Activated CD4-positive, alpha-beta memory T cell treated with anti-CD3 and anti-CD28 coated beads, Interleukin-2, amount 10 ng/mL, durations not matched to agents 7 days and 5 days (primary cell): ENCODE measurements at places on chromosomes 7 and 10. TPM values are rescaled to one million over a fixed set of nuclear protein-coding genes. Genes with fewer than 3 reads are reported as not detected.

The TUBB8 gene
- not detected for total RNA-seq

The CHAT gene
- not detected for total RNA-seq

The ELFN1 gene
- total RNA-seq = not detected

The ECHDC3 gene
- total RNA-seq = not detected

The HOGA1 gene
- total RNA-seq = not detected

The RNLS gene
- total RNA-seq = 2.2 TPM

The NHLRC2 gene
- total RNA-seq = 29.9 TPM

The NYAP1 gene
- 0.05 TPM for total RNA-seq

The CDHR3 gene
- total RNA-seq = 1.2 TPM

DNA sequence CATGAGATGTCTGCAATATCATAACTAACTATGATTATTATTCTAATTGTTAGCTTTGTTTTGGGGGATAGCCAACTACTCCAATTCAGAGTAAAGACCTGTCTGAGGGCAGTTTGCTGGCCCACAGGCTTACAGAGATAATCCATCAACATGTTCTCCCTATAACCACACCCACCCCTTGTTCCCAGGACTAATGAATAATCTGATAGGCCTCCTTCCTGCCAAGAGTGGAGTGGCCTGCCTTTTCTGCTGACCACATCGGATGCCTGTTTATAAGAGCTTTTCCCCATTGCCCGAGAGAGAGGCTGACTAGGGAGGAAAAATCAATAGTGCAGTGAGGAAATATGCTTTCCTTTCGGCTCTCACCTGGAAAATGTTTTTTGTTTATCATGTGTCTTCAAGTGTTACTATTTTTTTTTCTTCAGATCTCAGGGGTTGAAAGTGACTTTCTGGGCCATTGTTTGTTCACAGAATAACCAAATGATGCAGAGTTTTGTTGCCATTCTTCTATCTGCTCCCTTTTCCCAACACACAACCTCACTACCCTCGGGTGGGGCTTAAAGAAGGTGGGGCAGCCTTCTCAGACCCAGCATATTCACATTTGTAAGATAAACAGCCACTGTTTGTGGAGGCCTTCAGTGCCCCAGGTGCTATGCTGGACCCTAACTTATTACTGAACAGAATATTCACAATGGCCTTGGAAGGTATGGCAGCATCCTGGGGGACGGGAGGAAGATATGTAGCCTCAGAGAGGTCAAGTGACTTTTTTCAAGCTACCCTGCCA lies 38.4 kb downstream of the PLPP4 start:
- no peak for DNase-seq
- no peaks in the 10 kb centered on the region for H3K4me1 ChIP-seq
- H3K36me3 ChIP-seq = no peaks in the 10 kb centered on the region
- no peak overlapping the region for H3K27ac ChIP-seq
- no peaks in the 10 kb centered on the region for H3K27me3 ChIP-seq

DNA sequence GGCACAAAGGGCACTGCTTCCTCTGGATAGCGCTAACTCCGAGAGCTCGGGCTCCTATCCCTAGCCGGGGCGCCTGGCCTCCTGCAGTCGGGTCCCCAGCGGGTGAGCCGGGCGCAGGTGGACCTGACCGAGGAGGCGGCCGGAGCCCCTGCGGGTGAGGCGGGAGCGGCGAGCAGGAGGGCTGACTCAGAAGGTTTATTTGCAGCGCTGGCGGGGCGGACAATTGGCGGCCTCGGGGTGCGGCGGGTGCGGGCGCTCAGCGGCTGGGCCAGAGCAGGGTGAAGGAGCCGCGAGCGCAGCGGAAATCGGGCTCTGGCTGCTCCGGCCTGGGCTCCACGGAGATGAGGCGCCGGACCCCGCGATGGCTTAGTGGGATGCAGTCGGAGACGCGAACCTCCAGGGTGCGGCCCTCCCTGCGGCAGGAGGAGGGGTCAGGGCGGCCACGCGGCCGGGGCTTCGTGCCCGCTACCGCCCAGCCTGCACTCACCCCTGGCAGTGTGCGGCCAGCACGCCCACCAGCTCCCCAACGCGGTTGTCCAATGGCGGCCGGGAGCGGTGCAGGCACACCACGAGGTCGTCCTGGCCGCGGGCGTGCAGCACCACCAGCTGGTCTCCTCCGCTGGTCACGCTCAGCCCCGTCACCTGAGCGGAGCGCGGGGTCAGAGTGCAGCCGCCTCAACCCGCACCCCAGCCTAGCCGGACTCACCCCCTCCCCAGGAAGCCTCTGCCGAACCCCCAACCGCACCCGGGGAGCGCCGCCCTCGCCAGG lies 16.1 kb downstream of the MYO1G start:
- no peaks in the 10 kb centered on the region for H3K27me3 ChIP-seq
- DNase-seq = no peak
- H3K4me3 ChIP-seq = no peak overlapping the region
- H3K36me3 ChIP-seq = peaks cover 49% of the 10 kb centered on the region
- H3K4me1 ChIP-seq = peaks cover 23% of the 10 kb centered on the region

DNA sequence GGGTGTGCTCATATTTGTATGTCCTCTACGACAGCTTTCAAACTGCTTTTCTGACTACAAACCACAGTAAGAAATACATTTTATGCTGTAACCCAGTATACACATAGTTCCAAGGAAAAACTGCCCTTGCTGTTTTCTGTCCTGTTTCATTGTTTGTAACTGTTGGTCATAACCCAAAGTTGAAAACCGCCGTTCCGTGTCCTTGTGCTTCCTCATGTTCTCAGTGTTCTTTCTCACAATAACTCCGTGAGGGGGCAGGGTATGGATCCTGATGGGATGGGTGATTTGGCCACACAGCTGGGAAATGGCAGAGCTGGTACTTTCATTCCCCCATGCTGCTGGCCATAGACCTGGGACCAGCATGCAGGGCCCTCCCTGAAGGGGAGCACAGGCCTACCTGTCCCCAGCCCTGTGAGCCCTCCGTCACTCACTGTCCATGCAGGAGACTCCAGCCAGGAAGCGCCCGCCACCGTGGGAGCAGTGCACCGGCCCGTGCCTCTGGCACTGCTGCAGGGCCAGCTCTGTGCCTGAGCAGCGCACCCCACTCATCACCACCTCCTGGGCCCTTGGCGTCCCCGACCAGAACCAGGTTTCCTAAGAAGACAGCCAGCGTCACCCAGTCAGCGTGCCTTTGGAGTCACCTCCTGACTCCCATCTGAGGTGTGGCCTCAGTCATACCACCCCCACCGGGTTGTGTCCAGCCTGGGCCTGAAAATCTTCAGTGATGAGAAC lies 12.7 kb downstream of the LOXL4 start:
- H3K4me3 ChIP-seq = no peak overlapping the region
- H3K4me1 ChIP-seq = no peaks in the 10 kb centered on the region
- H3K36me3 ChIP-seq = peaks cover 7% of the 10 kb centered on the region
- no peak overlapping the region for H3K27ac ChIP-seq

GRCh38 chr7:129427526-129428045 lies 6.6 kb upstream of the STRIP2 start:
- H3K36me3 ChIP-seq = peaks cover 33% of the 10 kb centered on the region
- DNase-seq = no peak
- peaks cover under 1% of the 10 kb centered on the region for H3K27me3 ChIP-seq

- H3K4me3 ChIP-seq = no peak overlapping the region
- no peak overlapping the region for H3K27ac ChIP-seq
- peaks cover 7% of the 10 kb centered on the region for H3K27me3 ChIP-seq
- no peaks in the 10 kb centered on the region for H3K36me3 ChIP-seq
- H3K4me1 ChIP-seq = no peaks in the 10 kb centered on the region
- no peak for DNase-seq
These were observed 38.3 kb downstream of the AKR1B1 start for GRCh38 chr7:134420424-134421125.

GRCh38 chr10:120598386-120598785 lies 141.4 kb downstream of the PLPP4 start:
- H3K27me3 ChIP-seq = no peaks in the 10 kb centered on the region
- no peak for DNase-seq
- no peaks in the 10 kb centered on the region for H3K36me3 ChIP-seq
- H3K27ac ChIP-seq = no peak overlapping the region
- H3K4me1 ChIP-seq = no peaks in the 10 kb centered on the region

- no peak overlapping the region for H3K4me3 ChIP-seq
- no peaks in the 10 kb centered on the region for H3K4me1 ChIP-seq
- no peak overlapping the region for H3K27ac ChIP-seq
These were observed 325.9 kb downstream of the GFRA1 start for GRCh38 chr10:115947104-115947503.

DNA sequence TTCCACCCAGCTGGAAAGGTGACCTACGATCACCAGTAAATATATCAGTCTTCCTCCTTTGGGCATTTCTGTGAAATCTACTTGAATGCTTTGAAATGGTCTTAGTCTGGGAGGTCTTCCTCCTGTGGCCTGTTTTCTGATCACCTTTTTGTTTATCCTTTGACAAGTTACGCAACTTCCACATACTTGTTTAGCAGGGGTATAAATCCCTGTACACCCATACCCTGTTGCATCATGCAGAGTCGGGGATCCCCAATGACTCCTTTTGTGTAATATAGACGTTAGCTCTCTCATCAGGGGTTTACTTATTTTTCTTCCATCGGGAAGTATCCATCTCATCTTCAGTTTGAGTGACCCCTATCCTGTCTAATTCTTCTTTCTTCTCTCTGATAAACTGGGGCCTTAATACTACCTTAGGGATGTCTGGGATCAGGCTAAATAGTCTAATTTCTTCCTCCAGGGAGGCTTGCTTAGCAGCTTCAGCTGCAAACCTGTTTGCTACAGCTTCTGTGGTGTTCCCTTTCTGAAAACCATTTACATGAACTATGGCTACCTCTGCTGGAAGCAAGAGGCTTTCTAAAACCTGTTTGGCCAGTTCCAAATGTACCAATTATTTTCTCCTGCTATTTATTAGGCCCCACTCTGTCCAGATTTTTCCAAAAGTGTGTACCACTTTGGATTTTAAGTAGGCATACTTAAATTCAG lies 25.8 kb downstream of the MAPK8 start:
- H3K36me3 ChIP-seq = peaks cover 31% of the 10 kb centered on the region
- DNase-seq = no peak
- no peak overlapping the region for H3K27ac ChIP-seq
- no peaks in the 10 kb centered on the region for H3K27me3 ChIP-seq
- no peak overlapping the region for H3K4me3 ChIP-seq

- no peak overlapping the region for H3K4me3 ChIP-seq
- peaks cover 9% of the 10 kb centered on the region for H3K4me1 ChIP-seq
- H3K27ac ChIP-seq = no peak overlapping the region
- H3K36me3 ChIP-seq = no peaks in the 10 kb centered on the region
- no peaks in the 10 kb centered on the region for H3K27me3 ChIP-seq
These were observed 16.6 kb upstream of the PDGFA start for GRCh38 chr7:536231-536630.

DNA sequence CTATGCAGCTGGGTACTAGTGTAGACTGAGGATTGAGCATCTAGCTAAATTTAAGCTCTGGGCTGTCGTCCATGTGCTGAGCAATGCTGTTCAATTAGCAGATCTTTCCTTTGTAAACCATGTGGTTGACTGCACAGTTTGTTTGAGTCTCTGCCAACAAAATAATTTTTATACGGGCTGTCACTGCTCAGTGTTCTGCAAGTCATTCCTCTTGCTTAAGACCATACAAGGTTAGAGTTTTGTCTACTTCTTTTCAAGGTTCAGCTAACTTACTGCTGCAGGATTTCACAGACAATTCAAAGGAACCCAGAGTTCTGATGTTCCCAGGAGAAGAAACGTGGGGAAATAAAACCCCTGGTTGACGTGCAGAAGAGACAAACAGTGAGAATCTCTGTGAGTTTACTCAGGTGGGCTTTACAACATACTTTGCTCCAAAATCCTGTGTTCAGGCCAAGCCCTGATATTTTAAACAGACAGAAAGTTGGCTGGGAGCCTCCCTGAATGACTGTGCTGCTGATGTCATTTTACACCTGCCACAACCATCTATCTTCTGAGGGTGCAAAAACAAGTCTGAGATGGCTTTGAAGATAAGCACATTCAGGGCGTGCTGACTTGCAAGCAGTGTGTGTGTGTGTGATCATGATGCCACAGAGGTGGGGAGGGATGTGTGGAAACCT lies 177.1 kb upstream of the SVIL start:
- H3K4me3 ChIP-seq = no peak overlapping the region
- H3K4me1 ChIP-seq = peaks cover 28% of the 10 kb centered on the region
- peak; percentile 50 for DNase-seq
- peaks cover 8% of the 10 kb centered on the region for H3K36me3 ChIP-seq
